Lung (tissue), 17 donors: ENCODE measurements at places on chromosomes 11 and 22. TPM values are rescaled to one million over a fixed set of nuclear protein-coding genes. Genes with fewer than 3 reads are reported as not detected.

The GUCY1A2 gene
- 1.5 TPM for polyA plus RNA-seq

The CTSW gene
- 2.9 TPM for polyA plus RNA-seq

The APOL5 gene
- polyA plus RNA-seq, result not detected

The DERL3 gene
- polyA plus RNA-seq, result 8.4 TPM

The MRGPRX4 gene
- polyA plus RNA-seq, result not detected

The NLRP6 gene
- 9.6 TPM for polyA plus RNA-seq

The APOA1 gene
- polyA plus RNA-seq, result 1.9 TPM

The KRTAP5-9 gene
- polyA plus RNA-seq, result 0.22 TPM

The TSSC4 gene
- polyA plus RNA-seq, result 48.8 TPM

The FAT3 gene
- polyA plus RNA-seq, result 0.29 TPM

The TCN2 gene
- 10.6 TPM for polyA plus RNA-seq

The APOA4 gene
- polyA plus RNA-seq, result not detected

The NTM gene
- polyA plus RNA-seq, result 0.39 TPM

The ATL3 gene
- 16.7 TPM for polyA plus RNA-seq

The SCGB1D2 gene
- polyA plus RNA-seq, result not detected

The CCDC188 gene
- 1.1 TPM for polyA plus RNA-seq

The GAL gene
- polyA plus RNA-seq, result not detected

The CABP4 gene
- 2.5 TPM for polyA plus RNA-seq

The TRIM29 gene
- polyA plus RNA-seq, result 13.0 TPM

The C22orf42 gene
- polyA plus RNA-seq, result not detected

The NUDT8 gene
- 22.3 TPM for polyA plus RNA-seq

The VPREB1 gene
- polyA plus RNA-seq, result not detected

The RASD2 gene
- 0.40 TPM for polyA plus RNA-seq

The SMTNL1 gene
- polyA plus RNA-seq, result not detected

The GGTLC2 gene
- polyA plus RNA-seq, result 0.56 TPM

The MRPL17 gene
- polyA plus RNA-seq, result 81.4 TPM

The CDK2AP2 gene
- polyA plus RNA-seq, result 114 TPM

The RCOR2 gene
- 0.37 TPM for polyA plus RNA-seq

The OR8A1 gene
- not detected for polyA plus RNA-seq

The MMP1 gene
- polyA plus RNA-seq, result 14.1 TPM

The THY1 gene
- 5.1 TPM for polyA plus RNA-seq

The KIF18A gene
- 0.91 TPM for polyA plus RNA-seq
